ENCODE measurements at places on chromosomes 3 and 15. TPM values are rescaled to one million over a fixed set of nuclear protein-coding genes. Genes with fewer than 3 reads are reported as not detected.

WNT5A gene
- 96.0 TPM for total RNA-seq

DNA sequence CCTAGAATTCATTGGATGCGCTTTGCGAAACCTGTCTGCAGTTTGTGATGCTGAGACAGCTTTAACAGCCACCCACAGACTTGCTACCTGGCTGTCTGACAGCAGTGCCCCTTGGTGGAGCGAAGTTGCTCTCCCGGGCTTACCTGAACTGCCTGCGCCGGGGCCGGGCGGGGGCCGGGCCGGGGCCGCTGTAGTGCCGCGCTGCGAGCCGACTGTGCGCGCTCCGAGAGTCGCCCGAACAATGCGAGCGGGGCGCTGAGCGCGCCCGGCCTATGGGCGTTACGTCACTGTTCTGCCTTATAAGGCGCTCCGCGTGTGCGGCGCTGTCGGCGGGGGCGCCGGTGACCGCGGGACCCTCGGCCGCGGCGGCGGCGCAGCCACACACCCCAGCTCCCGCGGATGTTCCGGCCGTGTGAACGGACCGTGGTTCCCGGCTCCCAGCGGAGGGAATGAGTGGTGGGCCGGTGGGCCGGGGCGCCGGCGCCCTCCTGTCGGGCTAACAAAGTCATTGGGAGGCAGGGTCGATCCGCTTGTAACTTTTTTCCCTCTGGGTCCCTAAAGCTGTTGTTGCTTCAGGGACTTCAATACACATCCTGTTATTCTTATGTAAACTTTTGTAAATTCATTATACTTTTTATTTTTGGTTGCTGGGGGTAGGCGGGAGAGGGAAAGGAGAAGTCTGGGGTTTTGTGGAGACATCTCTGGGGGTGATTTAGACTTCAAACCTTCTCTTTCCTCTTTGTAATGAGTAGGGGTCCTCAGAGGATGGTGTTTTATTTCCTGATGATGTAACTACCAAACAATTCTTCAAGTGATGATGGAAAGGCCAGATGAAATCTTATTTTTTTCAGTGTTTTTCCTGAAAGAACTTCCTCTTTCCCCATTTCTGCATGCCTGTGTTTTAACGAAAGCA, 58.5 kb downstream of the CMSS1 start:
- H3K36me3 ChIP-seq = no peaks in the 10 kb centered on the region
- H3K27me3 ChIP-seq = no peaks in the 10 kb centered on the region
- H3K4me1 ChIP-seq = peaks cover 8% of the 10 kb centered on the region
- peak; percentile 94 for DNase-seq
- peak overlapping the region; percentile 36 for H3K4me3 ChIP-seq
- H3K27ac ChIP-seq = peak overlapping the region; percentile 96

DNA sequence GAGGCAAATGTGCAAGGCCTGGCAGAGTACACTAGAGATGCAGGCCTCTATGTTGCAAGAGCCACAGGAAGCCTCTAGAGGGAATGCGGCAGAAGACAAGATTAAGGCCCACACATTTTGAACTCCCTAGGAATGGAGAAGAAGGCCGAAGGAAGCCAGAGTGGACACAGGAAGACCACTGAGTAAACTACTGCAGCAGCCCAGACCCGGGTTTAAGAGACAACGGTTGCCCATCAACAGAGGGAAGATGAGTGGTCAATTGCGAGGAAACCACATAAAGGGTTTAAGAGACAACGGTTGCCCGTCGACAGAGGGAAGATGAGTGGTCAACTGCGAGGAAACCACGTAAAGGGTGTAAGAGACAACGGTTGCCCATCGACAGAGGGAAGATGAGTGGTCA, 14.6 kb downstream of the CHSY1 start:
- H3K27ac ChIP-seq = no peak overlapping the region
- H3K36me3 ChIP-seq = no peaks in the 10 kb centered on the region
- no peak overlapping the region for H3K4me3 ChIP-seq
- no peaks in the 10 kb centered on the region for H3K27me3 ChIP-seq
- peaks cover 10% of the 10 kb centered on the region for H3K4me1 ChIP-seq

GRCh38 chr15:28957606-28958498, 72.1 kb downstream of the APBA2 start:
- H3K27ac ChIP-seq = no peak overlapping the region
- no peaks in the 10 kb centered on the region for H3K36me3 ChIP-seq
- no peaks in the 10 kb centered on the region for H3K27me3 ChIP-seq
- H3K4me1 ChIP-seq = peaks cover 14% of the 10 kb centered on the region

- H3K27me3 ChIP-seq = no peaks in the 10 kb centered on the region
- DNase-seq = peak; percentile 84
- H3K27ac ChIP-seq = no peak overlapping the region
- peaks cover 17% of the 10 kb centered on the region for H3K4me1 ChIP-seq
- no peaks in the 10 kb centered on the region for H3K36me3 ChIP-seq
Observed at GRCh38 chr3:9862391-9863057, 17.5 kb downstream of the CIDEC start.

RTP3 gene
- total RNA-seq = 0.64 TPM

DNA sequence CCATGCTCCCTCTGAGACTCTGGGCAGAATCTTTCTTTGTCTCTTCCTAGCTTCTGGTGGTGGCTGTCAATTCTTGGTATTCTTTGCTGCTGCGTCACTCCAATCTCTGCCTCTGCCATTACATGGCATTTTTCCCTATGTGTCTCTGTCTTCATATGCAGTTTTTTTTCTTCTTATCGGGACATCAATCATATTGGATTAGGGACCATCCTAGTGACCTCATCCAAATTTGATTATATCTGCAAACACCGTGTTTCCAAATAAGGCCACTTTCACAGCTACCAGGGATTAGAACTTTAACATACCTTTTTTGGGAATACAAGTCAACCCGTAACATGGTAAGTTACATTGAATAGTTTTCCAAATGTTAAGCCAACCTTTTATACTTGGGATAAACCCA, 358.2 kb upstream of the FRG2C start:
- H3K36me3 ChIP-seq = no peaks in the 10 kb centered on the region
- H3K4me3 ChIP-seq = no peak overlapping the region
- no peak for DNase-seq

DNA sequence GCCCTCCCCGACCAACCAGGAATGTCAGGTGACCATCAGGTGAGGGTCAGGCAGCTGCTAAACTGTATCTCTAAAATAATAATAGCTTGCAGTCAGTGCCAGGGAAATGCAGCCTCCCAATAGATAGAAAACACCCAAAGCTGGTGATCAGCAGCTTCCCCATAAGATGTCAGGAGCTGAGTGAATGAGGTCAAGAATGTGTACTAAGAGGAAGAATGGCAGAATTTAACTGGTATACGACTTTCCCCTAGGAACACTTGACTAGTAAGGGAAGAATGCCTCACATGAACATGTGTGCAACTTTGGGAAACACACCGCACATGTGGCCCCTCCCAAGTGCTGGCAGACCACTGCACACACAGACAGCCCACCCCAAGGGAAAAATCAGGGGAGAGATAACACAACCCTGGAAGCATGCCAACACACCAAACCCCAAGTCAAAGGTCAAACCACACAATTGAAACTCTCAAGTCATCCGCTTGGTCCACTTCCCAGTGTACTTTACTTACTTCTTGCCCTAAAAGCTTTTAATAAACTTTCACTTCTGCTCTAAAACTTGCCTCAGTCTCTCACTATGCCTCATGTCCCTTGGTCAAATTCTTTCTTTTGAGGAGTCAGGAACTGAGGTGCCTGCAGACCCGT, 806.5 kb downstream of the OTOL1 start:
- no peaks in the 10 kb centered on the region for H3K27me3 ChIP-seq
- no peak for DNase-seq
- no peak overlapping the region for H3K4me3 ChIP-seq
- no peak overlapping the region for H3K27ac ChIP-seq

TRPM1 gene
- total RNA-seq = not detected

- DNase-seq = no peak
- H3K4me1 ChIP-seq = no peaks in the 10 kb centered on the region
- no peak overlapping the region for H3K4me3 ChIP-seq
- H3K27ac ChIP-seq = no peak overlapping the region
- no peaks in the 10 kb centered on the region for H3K27me3 ChIP-seq
Observed at GRCh38 chr15:69181424-69181823, 21.0 kb downstream of the GLCE start.

PFKFB4 gene
- total RNA-seq = 14.1 TPM

PLA2G4D gene
- 0.04 TPM for total RNA-seq

CLRN1 gene
- not detected for total RNA-seq

- no peaks in the 10 kb centered on the region for H3K27me3 ChIP-seq
- no peak for DNase-seq
Observed at GRCh38 chr3:175397372-175397771, 538.2 kb downstream of the NAALADL2 start.

DNA sequence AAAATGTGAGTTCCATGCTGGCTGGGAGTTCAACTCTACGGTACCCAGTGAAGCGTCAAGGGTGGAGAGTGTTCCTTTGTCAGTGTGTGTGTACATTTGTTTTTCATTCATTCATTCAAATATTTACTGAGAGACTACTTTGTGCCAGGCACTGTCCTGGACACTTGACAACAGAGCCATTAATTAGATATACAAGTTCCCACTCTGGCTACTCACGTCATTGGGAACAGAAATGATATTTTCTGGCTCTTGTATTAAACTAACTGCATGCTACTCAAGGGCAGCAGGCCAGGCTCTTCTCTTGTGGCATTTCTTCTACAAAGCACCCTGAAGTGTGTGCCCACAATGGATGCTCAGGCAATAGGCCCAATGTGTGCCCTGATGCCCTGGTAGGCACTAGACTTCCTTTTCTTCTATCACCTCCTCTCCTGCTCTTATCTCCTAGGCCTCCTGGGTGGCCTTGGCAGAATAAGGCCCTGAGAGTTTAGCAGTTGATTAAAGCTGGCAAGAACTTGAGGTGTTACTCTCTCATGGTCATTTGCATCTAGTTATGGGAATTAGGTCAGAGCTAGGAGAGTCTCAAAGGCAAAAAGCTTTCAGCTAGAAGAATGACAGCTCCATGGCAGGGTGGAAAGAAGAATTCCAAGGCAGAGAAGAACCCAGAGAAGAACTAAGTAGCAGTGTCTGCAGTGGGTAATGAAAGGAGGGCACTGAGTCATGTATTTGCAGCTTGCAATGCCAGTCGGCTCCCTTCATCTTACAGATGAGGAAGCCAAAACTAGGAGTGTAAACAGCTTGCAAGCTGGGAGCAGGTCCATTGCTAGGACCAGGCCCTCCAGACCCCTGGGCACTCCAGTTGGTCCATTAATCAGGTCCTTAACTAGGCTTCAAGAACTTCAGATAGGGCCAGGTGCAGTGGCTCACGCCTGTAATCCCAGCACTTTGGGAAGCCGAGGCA, 14.0 kb upstream of the SMAD3 start:
- peaks cover 37% of the 10 kb centered on the region for H3K4me1 ChIP-seq
- H3K27me3 ChIP-seq = no peaks in the 10 kb centered on the region
- no peaks in the 10 kb centered on the region for H3K36me3 ChIP-seq
- H3K27ac ChIP-seq = peak overlapping the region; percentile 97
- DNase-seq = no peak

DNA sequence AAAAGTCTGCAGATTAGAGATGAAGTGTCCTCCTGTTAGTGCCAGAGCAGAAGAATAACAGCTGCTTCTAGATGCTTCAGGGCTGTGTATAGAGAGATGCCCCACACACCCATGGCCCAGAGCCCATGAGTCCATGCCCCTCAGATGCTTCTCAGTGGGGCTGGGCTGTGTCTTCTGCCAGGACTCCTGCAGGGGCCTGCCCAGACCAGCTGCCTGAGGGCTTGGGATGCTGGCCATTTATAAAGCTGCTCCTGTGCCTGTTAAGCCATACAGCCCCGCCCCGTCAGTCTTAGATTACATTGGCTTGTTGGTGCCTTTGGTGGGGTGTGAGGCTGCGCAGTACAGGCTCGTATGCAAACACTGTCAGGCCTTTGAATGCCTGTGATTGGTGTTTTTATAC, 318.0 kb upstream of the CTDSPL start:
- no peak overlapping the region for H3K27ac ChIP-seq
- H3K36me3 ChIP-seq = no peaks in the 10 kb centered on the region
- DNase-seq = no peak
- no peak overlapping the region for H3K4me3 ChIP-seq
- H3K27me3 ChIP-seq = no peaks in the 10 kb centered on the region

DNA sequence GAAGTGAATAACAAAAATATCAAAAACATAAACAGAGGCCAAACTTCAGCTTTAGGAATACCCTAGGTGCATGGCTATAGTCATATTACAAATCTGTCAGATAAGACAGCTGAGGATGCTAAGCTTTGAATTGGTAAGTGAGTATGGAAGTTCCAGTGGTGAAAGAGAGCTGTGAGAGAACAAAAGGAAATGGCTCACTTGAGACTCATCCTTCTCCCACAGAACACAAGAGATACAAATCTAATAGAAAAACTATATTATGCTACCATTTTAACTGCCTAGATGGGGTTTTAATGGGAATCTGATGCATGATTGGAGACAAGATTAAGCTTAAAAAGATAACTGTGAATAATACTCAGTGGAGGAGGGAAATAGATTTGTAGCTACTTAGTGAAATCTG, 21.5 kb upstream of the PEX5L start:
- no peaks in the 10 kb centered on the region for H3K27me3 ChIP-seq
- H3K4me1 ChIP-seq = no peaks in the 10 kb centered on the region
- H3K27ac ChIP-seq = no peak overlapping the region
- no peak for DNase-seq
- no peaks in the 10 kb centered on the region for H3K36me3 ChIP-seq

ZNF385D gene
- total RNA-seq = 2.9 TPM

GRCh38 chr3:101036213-101036618, 43.0 kb upstream of the ABI3BP start:
- H3K4me1 ChIP-seq = peaks cover 10% of the 10 kb centered on the region
- H3K27ac ChIP-seq = peak overlapping the region; percentile 68
- H3K27me3 ChIP-seq = no peaks in the 10 kb centered on the region
- DNase-seq = peak; percentile 69

DNA sequence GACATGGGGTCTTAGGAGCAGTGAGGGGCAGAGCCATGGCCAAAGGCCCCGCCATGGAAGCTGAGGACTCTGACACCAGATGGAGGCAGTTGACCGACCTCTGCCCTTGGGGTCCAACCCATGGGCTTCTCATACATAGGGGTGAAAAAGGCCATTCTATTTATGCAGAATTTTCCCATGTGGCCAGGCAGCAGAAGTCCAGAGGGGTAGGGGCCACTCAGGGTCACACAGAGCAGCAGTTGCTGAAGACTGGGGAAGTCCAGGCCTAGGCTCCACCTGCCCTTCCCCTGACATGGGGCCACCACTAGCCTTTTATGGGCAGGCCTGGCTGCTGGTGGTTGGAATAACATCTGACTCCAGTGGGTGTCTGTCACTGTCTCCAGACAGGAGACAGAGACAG, 6.4 kb downstream of the PRSS50 start:
- H3K27ac ChIP-seq = no peak overlapping the region
- H3K4me3 ChIP-seq = no peak overlapping the region
- peaks cover 8% of the 10 kb centered on the region for H3K4me1 ChIP-seq
- H3K36me3 ChIP-seq = no peaks in the 10 kb centered on the region

NAALADL2 gene
- 16.7 TPM for total RNA-seq

Measured in hepatocyte (in vitro differentiated cells).